Activated CD8-positive, alpha-beta T cell treated with anti-CD3 and anti-CD28 coated beads, Interleukin-2, amount 10 ng/mL, durations not matched to agents 7 days and 5 days (primary cell): ENCODE measurements at places on chromosomes 3 and 15. TPM values are rescaled to one million over a fixed set of nuclear protein-coding genes. Genes with fewer than 3 reads are reported as not detected.

Gene LMAN1L
- total RNA-seq = 0.47 TPM

Gene PPP1R14D
- total RNA-seq = not detected

Gene TRIM42
- total RNA-seq = not detected

GRCh38 chr3:131363275-131363674 is 18.3 kb upstream of the NUDT16 start:
- peaks cover 4% of the 10 kb centered on the region for H3K36me3 ChIP-seq
- no peak for DNase-seq
- H3K27me3 ChIP-seq = peaks cover 29% of the 10 kb centered on the region
- peaks cover 16% of the 10 kb centered on the region for H3K4me1 ChIP-seq
- H3K4me3 ChIP-seq = no peak overlapping the region
- no peak overlapping the region for H3K27ac ChIP-seq

DNA sequence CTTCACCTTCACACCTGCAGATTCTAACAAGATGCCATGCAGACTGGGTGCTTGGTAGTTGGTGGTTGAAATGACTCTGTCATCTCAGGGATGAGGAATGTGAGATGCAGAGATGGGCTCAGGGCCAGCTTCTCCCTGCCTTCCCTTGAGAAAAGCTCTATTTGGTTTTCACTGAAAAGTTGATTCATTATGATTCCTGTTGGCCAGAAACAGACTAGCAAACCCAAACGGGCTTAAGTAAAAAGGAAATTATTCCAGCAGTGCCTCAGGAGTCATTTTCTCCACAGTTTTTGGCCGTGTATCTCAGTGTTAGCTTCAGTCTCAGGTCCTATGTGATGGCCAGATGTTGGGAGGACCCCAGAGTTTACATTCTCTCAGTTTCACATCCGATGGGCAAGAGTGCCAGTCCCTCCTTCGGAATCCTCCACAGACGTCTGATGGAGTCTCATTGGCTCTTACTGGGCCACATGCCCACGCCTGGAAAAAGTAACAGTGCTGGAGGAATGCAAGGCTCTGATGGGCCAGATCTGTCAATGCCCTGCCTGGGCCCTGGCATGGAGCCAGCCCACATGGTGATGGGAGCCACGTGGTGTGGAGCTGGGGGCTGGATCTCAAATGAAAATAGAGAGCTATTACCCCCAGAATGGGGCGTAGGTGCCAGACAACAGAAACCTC is 22.3 kb upstream of the SACM1L start:
- H3K27me3 ChIP-seq = no peaks in the 10 kb centered on the region
- no peak for DNase-seq
- peaks cover 45% of the 10 kb centered on the region for H3K36me3 ChIP-seq
- peaks cover 47% of the 10 kb centered on the region for H3K4me1 ChIP-seq
- peak overlapping the region; percentile 86 for H3K27ac ChIP-seq

- H3K27ac ChIP-seq = no peak overlapping the region
- no peaks in the 10 kb centered on the region for H3K27me3 ChIP-seq
- H3K4me1 ChIP-seq = no peaks in the 10 kb centered on the region
- H3K36me3 ChIP-seq = no peaks in the 10 kb centered on the region
- no peak overlapping the region for H3K4me3 ChIP-seq
Observed at GRCh38 chr3:72332036-72332435, 516.2 kb downstream of the SHQ1 start.
